ENCODE measurements at places on chromosomes 2 and 18.

DNA sequence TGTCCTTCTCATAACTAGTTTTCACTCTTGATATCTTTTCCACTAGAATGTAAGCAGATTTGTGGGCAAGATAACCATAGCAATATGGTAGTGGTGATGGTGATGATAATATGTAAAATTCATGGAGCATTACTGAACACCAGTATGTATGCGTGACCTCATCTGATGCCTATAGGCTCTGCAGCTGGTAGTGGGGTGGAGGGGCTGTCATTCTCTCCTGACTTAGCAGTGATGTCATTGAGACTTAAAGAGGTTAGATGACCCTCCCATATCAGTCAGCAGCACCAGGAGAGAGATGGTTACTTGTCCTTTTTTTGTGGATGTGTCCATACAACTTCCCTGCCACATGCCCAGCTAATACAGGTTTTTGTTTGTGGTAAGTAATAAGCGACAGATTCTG lies 27.9 kb downstream of the PARD3B start:
- DNase-seq: no peak

DNA sequence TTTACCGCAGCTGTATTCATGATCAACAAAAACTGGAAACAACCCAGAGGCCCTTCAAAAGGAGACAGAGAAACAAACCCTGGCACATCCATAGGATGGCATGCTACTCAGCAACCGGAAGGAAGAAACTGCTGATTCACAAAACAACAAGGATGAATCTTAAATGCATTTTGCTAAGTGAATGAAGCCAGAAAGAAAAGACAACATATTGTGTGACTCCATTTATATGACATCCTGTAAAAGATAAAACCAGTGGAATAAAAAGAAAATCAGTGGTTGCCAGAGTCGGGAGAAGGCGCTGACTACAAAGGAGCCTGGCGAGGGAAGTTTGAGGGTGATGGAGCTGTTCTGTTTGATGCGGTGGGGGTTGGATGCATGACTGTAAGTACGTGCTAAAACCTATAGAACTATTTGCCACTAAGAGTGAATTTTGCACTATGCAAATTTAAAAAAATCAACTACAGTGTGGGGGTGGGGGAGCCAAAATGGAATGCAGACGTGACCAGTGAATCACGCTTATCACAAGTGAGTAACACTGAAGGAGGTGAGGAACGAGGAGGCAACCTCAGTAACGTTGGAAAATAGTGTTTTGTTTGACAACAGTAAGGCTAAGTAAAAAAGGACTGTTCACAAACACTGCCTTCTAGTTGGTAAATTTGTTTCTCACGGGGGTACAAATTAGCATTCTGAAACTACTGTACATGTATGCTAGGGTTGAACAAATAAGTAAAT lies 108.9 kb downstream of the INHBB start:
- DNase-seq: no peak

GRCh38 chr18:46297621-46298020 lies 193.4 kb downstream of the HAUS1 start:
- no peak for DNase-seq

- no peak for DNase-seq
These were observed 283.5 kb upstream of the HS6ST1 start for GRCh38 chr2:128602038-128602698.

DNA sequence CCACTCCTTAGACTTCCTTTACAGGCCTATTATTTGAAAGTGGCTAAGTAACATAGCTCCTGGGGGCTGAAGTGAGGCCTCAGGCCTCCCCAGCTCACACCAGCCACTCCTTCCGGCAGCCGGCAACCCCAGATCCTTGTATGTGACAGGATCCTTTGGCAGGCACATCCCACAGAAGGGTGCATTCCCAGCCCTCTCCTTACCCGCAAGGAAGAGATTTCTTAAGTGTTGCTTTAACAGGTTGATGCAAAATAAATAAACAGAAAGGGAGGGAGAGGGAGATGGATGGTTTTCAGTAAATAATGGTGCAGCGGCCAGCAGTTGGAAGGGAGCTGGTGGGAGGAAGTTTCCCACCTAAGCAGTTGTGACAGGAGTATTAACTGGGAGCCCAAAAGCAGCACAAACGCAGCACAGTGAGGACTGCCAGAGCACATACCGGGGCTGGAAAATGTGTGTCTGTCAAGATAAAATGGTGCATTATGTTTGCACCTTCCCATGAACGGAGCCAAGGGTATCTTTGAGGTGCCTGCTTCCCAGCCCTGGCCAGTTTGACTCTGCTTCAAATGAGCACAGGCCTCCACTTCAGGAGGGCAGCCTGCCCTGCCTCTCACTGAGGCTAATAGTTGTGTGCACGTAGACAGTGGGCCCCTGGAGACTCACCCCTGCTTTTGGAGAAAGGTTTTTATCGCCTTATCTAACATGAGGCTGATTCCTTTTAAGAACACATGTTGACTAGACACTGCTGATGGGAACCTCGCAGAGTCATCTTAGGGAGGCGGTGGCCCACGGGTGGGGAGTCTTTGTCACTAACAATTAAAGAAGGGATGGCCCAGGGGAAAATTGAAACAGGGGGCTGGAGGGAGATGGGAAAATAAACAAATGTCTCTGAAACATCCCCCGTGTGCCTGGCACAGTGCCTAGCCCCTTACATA lies 32.8 kb downstream of the NRP2 start:
- DNase-seq: no peak

DNA sequence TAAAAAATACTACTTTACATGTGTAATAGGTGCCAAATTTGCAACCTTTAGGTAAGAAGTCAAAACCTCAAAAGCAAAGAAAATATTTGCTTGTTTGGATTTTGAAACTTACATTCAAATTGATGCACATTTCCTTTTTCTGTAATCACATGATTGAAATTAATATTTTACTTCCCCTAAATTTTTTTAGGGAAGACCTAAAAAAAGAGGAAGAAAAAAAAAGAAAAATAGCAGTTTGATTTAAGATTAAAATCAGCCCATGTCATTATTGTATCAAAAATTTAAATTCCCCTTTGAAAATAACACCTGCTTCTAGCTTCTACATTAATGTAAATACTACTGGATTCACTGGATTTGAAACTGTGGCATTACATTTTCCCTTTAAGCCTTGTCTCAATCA lies 68.2 kb upstream of the STON1 start:
- DNase-seq: no peak

DNA sequence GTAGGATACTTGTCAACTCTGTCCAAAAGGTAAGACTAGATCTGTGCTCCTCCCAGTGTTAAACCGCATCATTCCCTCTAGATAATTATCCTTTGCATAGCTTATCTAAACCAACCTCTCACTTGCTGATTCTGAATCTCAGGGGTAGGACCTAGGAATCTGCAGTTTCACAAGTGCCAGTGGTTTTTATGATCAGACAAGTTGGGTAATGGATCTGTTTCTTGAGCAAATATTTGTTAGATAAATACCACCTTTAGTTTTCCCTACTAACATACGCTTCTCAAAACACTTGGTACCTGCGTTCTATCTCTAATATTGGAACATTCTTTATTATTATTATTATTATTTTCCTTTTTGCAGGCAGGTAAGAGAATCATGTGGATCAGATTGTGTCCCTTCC lies 439.9 kb downstream of the PTPRM start:
- DNase-seq: no peak

GRCh38 chr2:105876191-105876590 lies 131.5 kb downstream of the NCK2 start:
- no peak for DNase-seq

DNA sequence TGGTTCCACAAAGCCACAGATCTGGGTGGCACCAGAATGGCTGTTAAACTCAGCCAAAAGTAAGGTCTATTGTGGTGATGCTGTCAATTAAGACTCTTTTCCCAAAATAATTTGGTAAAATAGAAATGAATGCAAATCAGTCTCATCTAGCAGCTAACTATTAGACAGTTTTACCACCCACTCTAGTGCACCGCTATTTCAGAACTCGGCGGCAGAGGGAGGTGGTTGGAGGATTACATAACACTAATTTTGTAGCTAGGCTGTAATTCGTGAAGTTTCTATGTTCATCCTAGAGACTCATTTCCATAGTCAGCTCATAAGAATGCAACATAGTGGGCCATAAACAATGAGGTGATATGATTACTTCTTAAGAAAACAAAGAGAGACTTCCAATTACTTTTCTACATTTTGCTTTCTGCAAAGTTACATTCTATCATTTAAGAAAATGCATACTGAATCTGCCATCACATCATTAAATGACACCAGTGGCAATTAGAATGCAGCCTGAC lies 413.8 kb downstream of the FBXO15 start:
- no peak for DNase-seq

DNA sequence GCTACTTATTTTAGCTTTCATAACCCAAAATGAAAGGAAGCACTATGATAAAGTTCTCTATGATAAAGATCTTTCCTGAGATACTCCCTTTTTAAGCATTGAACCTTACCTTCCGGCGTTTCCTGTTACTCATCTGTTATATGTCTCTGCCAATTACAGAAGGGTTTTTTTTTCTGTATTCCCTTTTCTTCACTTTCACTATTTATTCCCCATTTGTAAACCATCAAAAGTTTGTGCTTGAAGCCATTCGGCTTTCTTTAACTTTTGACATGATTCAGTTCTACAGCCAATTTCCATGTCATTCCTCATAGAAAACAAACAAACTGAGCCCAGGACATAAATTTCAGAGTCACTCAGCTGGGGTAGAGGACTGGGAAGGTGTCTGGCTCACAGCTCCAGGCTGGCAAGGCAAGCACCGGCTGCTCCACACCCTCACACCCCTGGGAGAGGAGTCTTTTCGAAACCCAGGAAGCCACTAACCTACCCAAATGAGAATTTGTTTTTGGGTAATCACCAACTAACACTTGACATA lies 429.4 kb upstream of the TRIB2 start:
- DNase-seq: no peak

DNA sequence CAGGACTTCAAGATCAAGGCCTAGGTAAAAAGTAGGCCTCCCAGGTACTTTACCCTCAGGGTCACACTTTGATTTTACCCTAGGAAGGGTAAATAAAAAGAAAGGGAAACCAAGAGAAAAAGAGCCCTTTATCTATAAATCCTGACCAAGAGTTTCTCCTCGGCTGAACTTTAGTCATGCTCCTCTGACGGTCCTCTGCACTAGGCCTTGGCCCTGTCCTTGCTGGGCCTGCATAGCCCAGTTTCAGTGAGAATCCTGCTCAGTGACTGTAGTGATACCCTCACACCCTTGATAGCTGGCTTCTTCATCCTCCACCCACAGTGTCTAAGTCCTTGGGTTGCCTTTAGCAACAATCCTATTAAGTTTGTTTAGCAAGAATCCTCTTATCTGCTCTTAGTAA lies 20.5 kb upstream of the ITSN2 start:
- no peak for DNase-seq

- DNase-seq: no peak
These were observed 7.7 kb upstream of the DSG3 start for GRCh38 chr18:31439807-31440325.

DNA sequence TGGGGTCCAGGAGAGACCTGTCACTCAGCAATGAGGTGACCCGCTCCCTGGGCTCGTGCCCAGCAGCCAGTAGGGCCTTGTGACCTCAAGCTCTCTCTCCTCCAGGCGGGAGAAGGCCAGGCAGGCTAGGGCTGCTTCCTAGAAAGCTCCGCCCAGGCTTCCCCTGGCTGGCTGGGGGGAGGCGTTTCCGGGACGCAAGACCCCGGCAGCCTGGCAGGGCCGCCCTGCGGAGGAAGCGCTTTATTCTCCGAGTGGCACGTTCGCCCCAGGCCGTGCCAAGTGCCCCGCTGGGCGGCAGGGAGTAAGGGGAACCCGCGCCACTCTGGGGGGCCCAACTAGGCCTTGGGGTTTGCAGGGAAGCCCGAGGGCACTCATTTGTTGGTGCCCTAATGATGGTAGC lies 21.2 kb upstream of the EPAS1 start:
- no peak for DNase-seq

GRCh38 chr2:161063946-161064306 lies 96.3 kb upstream of the TANK start:
- no peak for DNase-seq

DNA sequence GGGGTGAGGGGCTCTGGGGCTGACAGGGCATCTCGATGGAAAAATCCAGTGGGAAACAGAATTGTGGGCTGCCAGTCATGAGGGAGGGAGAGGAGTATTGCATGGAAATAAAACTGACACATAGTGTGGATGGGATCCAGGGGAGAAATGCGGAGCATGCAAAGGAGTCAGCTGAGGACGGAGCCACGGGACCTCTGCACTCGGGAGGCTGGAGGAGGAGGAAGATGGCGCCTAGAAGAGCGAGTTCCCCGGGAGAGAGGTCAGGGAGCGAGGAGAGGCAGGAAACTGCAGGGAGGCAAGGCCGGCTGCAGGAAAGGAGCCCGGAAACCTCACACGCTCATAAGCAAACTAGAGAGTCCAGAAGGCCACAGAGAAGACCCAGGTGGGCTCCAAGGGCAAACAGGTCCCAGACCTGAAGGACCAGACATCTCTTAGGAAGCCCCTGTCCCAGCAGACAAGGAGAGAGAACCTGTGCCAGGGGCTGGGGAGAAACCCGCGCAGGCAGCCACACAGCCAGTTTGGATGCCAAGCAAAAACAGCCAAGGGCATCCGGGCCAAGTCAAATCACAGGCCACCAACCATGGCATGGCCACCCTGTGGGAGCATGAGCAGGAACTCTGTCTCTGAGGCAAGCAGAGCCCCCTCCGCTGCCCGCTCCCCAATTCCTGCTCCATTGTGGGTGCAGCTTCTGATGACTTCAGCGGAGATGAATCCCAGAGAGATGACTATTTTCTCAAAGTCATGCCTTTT lies 218.8 kb upstream of the ID2 start:
- no peak for DNase-seq

GRCh38 chr18:76958692-76959341 lies 136.5 kb downstream of the ZNF236 start:
- no peak for DNase-seq

DNA sequence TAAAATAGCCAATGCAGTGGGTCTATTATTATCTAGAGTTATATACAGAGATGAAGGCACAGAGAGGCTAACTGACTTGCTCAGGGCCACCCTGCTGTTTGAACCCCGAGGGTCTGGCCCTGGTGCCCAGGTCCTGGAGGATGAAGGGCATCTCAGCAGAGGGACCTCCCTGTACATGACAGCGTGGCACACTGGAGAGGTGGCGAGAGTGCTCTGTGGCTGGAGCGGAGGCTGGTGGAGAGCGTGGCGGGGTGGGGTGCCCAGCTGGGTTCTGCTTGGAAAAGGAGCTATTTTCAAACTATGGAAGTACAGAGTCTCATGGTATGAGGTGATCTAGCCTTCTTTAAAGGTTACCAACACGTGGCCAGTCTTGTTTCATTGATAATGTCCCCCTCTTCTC lies 35.8 kb downstream of the GREB1 start:
- DNase-seq: no peak

DNA sequence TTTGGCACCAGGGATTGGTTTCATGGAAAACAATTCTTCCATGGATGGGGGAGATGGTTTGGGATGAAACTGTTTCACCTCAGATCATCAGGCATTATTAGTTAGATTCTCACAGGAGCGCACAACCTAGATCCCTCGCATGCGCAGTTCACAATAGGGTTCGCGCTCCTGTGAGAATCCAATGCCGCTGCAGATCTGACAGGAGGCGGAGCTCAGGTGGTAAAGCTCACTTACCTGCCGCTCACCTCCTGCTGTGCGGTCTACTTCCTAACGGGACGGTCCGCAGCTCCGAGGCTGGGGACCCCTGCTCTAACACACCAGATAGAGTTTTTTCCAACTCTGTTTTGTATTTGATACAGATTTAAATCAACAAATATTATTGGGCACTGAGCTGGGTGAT lies 286.5 kb downstream of the MTX2 start:
- DNase-seq: no peak
